ENCODE measurements at places on chromosomes 5 and 9.

DNA sequence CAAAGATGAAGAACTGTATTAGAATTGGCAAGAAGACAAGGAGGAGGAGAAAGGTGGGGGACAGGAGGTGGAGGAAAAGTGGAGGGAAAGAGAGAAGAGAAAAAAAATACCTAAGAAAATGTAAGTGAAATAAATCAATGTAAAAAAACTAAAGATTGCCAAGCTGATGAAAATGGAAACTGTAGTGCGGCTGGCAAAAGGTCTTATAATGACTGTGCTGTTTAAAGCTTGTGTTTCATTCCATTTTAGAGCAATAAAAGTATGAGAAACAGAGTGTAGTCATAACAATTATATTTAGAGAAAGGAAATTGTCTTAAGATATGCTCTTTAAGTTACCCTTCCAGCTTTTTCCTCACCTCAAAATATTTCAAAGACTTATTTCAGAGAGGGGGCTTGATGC lies 670.5 kb upstream of the SEMA6A start:
- no peak for DNase-seq

GRCh38 chr5:5252106-5252505 lies 112.0 kb downstream of the ADAMTS16 start:
- DNase-seq = no peak

DNA sequence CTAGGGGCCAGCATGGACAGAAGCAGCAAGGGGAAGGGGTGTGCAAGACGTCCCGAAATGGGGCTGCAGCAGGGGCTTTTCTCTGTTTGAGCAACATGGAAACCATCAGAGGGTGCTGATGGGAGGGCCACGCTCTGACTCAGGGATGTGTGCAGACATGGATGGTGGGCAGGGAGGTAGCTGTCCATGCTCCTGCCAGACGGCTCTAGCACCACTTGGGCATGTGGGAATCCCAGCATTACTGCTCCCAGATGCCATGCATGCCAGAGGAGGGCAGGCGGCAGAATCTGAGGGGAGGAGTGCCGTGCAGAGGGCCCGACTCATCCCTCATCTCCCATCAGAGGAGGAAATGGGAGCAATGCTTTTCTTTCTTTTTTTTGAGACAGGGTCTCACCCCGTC lies 45.6 kb upstream of the SLC25A51 start:
- no peak for DNase-seq

- DNase-seq = no peak
These were observed 1.5 kb downstream of the SPAAR start for GRCh38 chr9:35910613-35911359.

DNA sequence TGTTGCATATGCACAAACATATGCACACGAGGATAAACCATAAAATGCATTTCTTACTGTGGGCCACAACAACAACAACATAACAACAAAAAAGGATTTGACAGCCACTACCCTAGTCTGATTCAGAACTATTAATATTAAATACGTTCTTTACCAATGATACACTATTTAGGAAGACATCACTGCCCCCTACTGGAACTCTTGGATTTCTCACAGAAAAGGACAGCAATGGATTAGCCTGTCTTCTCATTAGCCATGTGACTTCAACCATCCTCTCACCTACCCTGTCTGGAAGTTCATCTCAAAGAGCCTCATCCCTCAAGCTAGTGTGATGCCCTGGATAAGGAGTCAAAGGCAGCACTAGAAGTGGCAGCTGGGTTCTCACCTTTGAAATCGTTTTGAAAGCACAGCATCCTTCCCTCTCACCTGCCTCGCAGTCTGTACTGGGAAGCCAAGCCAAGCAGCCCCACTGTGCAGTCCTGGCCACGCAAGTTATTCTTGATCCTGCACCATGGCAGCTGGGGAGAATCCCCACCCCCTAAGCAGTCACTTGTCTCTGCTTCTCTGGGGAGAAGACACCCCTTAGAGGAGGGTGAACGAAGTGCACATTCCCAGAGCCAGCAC lies 64.6 kb downstream of the SH3TC2 start:
- DNase-seq = no peak

DNA sequence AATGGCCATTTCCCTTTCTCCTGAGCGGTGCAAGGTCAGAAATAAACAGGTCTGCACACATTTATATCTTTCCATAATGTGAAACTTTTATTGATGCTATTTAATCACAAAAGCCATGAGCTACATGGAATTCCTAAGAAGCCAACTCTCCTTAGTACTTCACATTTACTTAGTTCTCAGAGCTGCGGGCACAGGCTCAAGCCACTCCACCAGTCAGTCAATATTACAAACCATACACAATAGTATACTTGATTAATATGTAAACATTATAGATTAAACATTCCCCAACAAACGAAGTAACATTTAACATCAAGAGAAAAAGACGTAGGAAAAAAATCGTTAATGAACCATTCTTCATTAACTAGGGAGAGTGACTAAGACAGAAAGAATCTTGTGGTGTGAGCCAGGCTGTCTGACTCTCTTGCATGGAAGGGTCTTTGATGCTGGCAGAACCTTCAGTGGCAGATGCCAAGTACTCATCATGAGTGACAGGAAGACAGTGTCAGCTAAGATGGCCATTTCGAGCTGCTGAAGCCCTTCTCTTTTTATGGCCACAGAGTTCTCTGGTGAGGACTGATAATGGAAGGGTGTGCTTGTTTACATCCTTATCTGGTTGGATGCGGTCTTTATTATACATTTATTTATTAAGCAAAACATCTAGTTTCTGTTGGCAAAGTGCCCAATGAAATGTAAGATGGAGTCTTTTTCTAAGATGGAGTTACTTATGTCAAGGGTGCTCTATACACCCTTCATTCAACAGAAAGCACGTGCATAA lies 115.5 kb upstream of the TUT7 start:
- no peak for DNase-seq

Measured in stimulated activated CD4-positive, alpha-beta T cell treated with anti-CD3 and anti-CD28 coated beads, Interleukin-1b, Interleukin-23, amount 100 ng/mL, for 1 hour (primary cell).